ENCODE measurements at places on chromosomes 3 and 15.
A peak's percentile ranks its signal among the peaks of the same experiment; 100 is the strongest.

DNA sequence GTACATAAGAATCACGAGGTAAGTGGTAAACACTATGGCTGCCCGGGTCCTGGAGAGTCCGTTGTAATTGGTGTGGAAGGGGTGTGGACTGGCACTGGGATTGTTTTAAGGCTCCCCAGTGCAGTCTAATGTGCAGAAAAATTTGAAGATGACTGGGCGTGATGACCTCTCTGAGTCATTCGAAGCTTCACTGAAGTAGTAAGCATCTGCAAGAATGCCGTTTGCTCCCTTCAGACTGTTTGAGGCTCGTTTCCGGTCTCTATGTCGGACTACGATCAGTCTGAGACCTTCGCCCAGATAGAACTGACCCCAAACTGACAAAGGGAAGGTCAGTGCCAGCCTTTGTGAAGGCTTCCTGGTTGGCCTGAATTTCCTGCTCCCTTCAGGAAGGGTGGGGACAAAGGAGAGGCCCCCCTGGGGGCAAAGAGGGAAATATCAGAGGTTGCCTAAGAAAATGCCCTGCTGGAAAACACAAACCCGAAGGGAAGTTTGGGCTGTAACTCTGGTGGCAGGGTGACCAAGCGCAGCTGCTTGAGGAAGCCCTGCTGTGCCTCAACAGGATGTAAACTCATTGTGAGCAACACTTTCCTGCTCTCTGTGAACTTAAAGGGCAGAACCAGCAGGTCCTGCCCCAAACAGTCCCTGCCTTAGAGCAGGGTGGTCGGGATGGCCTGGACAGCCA, 34.6 kb downstream of the BTD start:
- DNase-seq: no peak

GRCh38 chr3:196689941-196690660, 21.9 kb downstream of the CEP19 start:
- DNase-seq: no peak

DNA sequence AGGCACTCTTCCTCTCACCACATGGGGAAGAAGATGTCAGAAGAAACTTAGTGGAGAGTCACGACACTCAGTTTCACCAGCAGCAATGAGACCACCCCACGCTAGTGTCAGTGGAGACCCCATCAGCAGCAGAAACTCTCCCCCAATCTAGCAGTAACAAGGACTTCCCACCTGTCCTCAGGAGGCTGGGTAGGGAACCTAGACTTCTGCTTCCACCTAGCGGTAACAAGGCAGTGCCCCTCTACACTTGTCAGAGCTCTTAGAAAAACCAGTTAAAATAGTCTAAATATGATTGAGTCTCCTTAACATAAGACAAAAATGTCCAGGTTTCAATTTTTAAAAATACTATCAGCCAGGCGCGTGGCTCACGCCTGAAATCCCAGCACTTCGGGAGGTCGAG, 57.3 kb downstream of the TRAT1 start:
- no peak for DNase-seq

DNA sequence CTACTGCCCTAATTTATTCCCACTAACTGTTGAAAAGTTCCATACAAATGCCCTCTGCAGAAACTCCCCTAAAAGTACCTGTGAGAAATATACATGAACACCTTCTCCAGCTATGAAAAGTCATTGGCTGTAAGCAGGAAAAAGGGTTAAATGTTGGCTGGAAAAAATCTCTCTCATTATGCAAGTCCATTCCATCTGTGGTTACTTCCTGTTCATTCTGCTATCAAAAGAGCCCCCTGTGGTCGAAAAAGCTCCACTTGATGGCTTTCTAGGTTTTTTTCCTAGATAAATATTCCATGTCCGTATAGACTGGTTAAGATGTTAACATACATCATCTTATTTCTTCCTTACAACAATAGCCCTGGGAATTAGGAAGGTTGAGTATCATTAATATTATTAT, 56.2 kb upstream of the AKAP13 start:
- no peak for DNase-seq

GRCh38 chr3:72114773-72115172, 329.8 kb upstream of the PROK2 start:
- no peak for DNase-seq

DNA sequence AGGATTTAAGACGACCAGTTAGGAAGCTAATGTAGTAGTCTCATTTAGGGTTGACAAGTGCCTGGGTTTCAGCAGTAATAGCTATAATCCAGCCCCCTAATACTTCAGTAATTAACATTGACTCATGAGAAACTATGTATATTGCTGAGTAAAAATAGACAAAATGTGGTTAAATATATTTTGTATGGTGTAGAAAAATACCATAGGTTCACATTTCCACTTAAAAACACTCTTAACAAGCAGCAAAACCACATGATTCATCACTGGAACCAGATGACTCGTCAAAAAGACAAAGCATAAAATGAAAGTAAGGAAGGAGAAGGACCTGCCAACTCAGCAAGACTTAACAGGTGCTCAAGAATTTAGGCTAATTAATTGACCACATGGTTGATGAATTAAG, 288.9 kb downstream of the EFHB start:
- no peak for DNase-seq

GRCh38 chr15:98805434-98806274, 157.3 kb downstream of the IGF1R start:
- no peak for DNase-seq

- no peak for DNase-seq
Measured at GRCh38 chr3:141646760-141647561, 91.1 kb upstream of the RNF7 start.

DNA sequence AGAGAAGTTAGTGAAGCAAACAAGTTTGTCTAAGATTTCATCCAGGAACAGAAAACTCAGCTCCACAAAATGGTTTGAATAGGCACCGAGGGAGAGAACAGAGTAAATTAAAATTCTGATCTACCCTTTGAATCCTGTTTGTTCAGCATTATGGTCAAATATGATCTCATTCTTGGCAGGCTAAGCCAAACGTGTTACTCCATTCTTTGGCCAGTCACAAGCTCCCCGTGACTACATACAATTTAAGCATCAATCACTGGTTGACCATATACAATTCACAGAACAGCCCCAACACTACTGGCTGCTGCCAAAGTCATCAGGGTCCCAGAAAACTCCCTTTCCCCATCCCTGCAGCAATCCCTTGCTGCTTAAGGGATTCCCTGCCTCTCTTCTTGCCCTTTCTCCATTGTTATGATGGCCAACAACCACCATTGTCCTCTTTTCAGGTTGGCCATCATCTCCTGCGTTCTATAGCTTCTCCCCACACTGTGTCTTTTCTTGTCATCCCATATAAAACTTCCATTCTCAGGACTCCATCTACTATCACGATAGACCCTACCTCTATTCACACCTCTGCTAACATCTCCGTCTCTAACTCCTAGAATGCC, 46.3 kb downstream of the GOLIM4 start:
- DNase-seq: no peak

DNA sequence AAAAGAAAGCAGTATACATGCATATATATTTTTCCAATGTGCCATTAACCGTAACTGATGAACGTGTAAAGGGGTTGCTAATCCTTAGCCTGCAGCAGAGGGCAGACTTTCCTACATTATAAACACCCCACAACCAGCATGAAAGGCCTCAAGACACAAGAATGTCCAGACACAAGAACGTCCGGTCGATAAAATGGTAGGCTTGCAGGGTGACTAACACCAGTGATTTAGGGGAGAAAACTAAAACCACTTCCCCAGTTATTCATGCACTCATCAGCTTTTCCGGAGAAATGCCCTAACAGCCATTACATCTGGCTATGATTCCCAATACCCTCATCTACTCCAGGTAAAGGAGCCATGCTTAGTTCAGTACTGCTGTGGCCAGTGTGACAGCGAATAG, 57.4 kb downstream of the LRTM1 start:
- no peak for DNase-seq

GRCh38 chr15:28936081-28936480, 50.3 kb downstream of the APBA2 start:
- no peak for DNase-seq

DNA sequence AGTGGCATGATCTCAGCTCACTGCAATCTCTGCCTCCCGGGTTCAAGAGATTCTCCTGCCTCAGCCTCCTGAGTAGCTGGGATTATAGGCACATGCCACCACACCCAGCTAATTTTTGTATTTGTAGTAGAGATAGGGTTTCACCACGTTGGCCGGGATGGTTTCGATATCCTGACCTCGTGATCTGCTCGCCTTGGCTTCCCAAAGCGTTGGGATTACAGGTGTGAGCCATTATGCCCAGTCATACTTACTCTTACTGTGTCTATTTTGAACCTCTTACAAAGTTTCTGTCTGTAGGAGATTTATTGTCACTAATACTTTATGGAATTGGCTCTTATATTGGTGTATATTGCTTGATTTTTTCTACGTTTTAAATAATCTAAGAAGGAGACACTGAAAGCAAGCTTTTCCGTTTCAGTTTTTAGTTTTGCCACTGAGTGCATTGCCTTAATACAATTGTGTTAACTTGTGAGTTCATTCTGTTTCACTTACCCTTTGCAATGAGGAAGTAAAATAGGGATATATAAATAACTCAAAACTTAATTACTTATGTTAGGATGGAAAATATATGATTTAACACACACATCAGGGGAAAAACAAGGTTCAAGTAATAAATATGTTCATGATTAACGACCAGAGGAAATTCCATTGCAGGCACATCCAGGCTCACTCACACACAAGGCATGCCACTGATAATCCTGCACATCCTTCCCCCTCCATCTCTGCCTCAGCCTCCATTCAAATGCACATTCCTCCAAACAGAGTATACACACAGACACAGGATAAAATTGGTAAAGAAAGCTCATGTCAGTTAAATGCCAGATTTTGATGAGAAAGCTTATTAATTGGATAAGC, 279.3 kb upstream of the RASGRP1 start:
- no peak for DNase-seq

- DNase-seq: no peak
Measured at GRCh38 chr3:8824238-8824637, 54.8 kb upstream of the OXTR start.

GRCh38 chr15:78437762-78438618, at the start of gene IREB2:
TSS of gene IREB2 (plus strand) at chr15:78438216. CDS start at chr15:78438338, 122 bp downstream.
- DNase-seq: peak; percentile 98

DNA sequence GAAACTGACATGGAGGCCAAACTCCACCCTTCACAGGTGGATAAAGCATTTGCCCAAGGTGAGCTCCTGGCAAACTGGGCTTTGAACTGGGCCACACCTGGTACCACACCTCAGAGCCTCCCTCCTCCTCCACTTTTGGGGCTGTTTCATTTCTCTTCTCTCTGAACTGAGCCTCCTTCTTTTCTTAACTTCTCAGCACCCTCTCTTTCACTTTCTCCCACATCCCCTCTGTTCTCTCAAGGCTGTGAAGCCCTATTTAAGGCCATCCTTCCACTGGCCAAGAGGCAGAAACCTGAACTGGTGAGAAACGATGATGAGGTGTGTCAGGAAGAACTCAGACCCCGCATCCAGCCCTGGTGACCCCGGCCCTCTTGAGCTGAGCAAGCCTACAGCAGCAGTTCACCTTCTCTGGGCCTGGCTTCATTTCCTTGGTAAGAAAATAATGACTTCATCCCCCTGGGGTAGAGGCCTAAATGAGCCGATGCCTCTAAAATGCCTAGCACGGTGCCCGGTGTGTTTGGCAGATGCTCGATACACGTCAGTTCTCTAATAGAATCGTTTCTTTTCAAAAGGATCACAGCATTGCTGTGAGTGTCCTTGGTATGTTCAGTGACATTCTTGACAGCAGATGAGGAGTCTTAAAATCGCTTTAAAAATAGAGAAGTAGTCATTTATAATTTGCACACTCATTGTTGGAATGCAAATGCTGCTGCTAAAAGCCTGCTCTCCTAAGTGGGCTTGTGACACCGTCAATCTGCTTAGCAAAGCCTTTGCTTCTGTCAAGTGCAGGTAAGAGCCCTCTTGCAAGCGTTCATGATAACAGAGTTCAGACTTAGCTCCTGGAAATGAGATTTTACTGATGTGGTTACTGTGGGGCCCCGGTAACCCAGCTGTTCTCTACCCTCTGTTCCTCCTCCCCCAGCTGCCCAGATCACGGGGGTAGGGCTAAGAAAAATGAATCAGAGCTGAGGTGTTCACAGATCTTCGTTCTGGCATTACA, 97.7 kb upstream of the ATP2B2 start:
- peak; percentile 33 for DNase-seq

DNA sequence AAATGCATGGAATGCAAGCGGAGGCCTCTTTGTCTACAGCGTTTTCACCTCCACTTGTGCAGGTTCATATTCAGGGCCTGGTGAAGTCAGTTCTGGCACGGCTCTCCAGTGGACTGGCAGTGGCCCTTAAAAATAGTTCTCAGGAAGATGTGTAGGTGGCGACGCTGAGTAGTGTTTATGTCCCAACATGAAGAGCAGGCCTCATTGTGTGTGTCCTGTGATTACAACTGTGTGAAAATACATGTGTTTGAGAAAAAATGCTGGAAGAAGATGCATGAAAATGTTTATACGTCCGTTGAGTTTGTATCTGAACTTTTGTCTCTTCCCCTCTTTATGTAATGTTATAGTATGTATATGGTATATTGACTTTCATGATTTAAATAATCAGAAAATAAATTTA, 7.2 kb downstream of the LIPC start:
- no peak for DNase-seq

GRCh38 chr15:99438691-99439523, 126.9 kb upstream of the MEF2A start:
- no peak for DNase-seq

DNA sequence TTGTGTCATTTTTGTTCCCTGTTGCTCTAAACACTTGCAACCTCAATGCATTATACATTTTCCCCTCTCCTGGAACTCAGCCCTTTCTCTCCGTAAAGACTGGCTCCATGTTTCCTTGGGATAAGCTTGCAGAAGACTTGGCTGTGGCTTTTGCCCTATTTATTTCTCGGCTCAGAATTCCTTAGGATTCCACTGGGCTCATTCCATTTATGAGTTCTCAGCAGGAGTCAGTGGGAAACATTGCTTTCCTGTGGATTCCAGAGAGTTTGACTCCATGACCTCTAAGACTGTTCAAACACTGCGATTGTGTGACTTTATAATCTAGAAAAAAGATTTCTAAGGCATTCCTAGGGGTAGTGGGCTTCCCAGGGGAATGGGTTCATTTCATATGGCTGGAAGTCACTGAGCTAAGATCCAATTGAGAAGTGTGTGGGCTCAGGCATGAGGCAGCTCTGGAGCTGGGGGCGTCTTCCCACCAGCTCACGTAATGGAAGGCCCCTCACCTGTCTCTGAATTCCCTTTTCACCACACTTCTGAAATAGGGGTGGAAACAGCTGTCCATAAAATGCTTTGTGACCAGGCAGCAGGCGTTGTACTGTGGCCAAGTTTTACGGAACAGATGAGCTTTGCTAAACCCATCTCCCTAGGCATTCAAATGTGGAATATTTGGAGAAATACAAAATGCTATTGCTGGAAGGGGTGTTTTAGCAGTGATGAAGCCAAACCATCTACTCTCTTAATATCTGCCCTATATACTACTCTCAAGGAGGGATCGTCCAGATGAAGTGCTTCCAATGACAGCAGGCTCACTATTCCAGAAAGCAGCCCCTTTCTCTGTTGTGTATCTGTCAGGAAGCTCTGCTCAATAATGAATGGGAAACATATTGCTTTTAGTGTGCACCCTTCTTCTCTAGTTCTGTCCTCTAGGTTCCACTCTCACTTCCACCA, 91.8 kb upstream of the BCL6 start:
- no peak for DNase-seq

Measured in effector CD4-positive, alpha-beta T cell (primary cell).